A549 treated with Hydrocortisone at 1 μM for 4 hours (cell line): ENCODE measurements at places on chromosomes 6 and 20. TPM values are rescaled to one million over a fixed set of nuclear protein-coding genes. Genes with fewer than 3 reads are reported as not detected.

TFAP2A gene
- total RNA-seq: 9.1 to 10.4 TPM (median 9.5 TPM) in 5 replicates

TREML2 gene
- total RNA-seq: not detected in 5 replicates

CAGE1 gene
- total RNA-seq: not detected in 5 replicates

TFEB gene
- total RNA-seq: 8.0 to 9.8 TPM (median 8.4 TPM) in 5 replicates

GNAS-AS1 gene
- total RNA-seq: not detected in 5 replicates

BTNL2 gene
- total RNA-seq: not detected in 5 replicates

NECAB3 gene
- total RNA-seq: 9.1 to 12.8 TPM (median 11.3 TPM) in 5 replicates

SLC4A11 gene
- 9.2 to 15.1 TPM (median 13.6 TPM) in 5 replicates for total RNA-seq

CYP21A2 gene
- total RNA-seq: not detected in 5 replicates

MUC21 gene
- total RNA-seq: 0.02 TPM in 1 of 5 replicates, not detected in the others

DEFB124 gene
- 0.38 to 1.1 TPM (median 0.76 TPM) in 3 of 5 replicates, not detected in the others for total RNA-seq

CSNK2A1 gene
- 124 to 171 TPM (median 148 TPM) in 5 replicates for total RNA-seq

ARFGEF2 gene
- total RNA-seq: 11.3 to 17.6 TPM (median 14.4 TPM) in 5 replicates

LRRC73 gene
- 0.71 to 1.4 TPM (median 1.1 TPM) in 5 replicates for total RNA-seq

UBD gene
- total RNA-seq: 0.31 to 0.97 TPM (median 0.61 TPM) in 5 replicates

ZNF831 gene
- total RNA-seq: not detected in 5 replicates

ERVFRD-1 gene
- not detected in 5 replicates for total RNA-seq

RNF182 gene
- total RNA-seq: 2.9 to 4.1 TPM (median 3.2 TPM) in 5 replicates

SPINT4 gene
- total RNA-seq: not detected in 5 replicates

PEX7 gene
- 4.7 to 5.7 TPM (median 5.1 TPM) in 5 replicates for total RNA-seq

KCNB1 gene
- 2.6 to 3.9 TPM (median 3.1 TPM) in 5 replicates for total RNA-seq

KIF25 gene
- 0.03 to 0.14 TPM (median 0.09 TPM) in 4 of 5 replicates, not detected in the other for total RNA-seq

PRSS16 gene
- total RNA-seq: 3.0 to 3.4 TPM (median 3.0 TPM) in 5 replicates
